GM12878 (cell line): ENCODE measurements at places on chromosomes 12 and 14. TPM values are rescaled to one million over a fixed set of nuclear protein-coding genes. Genes with fewer than 3 reads are reported as not detected.

DNA sequence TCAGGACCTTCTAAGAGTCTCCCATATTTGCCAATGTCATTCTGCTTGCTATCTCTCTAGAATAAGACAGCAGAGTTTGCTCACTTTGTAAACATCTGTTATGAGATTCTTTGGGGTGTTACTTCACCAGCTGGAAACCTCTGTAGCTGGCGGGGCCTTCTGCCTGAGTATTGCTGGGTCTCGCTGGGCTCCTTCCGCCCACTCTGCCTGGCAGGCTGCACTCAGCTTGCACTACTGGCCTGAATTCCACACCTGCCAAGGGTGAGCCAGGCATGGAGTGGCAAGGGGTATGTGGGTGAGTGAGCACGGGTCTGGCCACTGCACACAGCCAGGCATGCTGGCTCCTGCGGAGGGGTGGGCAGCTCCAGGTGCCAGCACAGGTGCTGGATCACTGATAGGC lies 267.3 kb upstream of the PDE3A start:
- DNase-seq, result no peak

DNA sequence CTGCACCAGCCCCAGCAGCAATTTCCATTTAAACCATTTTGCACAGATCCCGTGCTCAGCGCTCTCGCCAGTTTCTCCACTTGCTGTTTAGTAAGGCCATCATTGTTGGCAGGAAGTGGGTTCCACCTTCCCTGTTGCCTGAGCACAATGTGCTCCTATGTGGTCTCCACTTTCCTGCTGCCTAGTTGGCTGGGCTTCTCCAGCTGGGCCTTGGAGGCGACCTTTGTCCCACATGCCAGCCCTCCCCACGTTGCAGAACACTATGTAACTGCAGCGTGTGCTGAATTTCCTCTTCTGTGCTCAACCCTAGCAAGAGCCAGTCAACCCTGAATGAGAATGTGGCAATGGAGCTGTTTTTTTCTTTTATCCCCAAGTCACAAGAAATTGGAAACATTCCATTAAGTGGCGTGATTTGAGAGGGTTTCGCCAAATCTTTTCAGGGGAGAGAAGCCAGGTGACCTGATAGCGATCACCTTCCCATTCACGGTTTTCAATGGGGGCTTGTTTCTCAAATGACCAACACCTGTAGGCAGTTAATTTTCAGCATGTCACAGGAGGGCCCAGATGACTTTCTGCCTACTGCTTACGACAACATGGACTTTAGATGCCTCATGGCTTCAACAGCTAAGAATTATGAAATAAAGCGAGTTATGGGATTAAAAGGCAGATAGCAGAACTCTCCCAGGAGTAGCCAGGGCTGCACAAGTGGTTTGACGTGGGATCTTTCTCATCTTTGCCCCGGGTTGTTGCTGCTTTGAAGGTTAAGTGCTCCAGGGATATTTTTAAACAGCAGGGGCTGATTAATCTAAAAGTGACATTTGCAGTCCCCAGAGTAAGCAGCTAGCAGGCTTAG lies at the start of gene ACACB:
Gene ACACB, plus strand, starts transcription at position 830 of the 853 bp plus-strand sequence. CDS start 22,819 bp downstream, outside the sequence.
- DNase-seq, result no peak

DNA sequence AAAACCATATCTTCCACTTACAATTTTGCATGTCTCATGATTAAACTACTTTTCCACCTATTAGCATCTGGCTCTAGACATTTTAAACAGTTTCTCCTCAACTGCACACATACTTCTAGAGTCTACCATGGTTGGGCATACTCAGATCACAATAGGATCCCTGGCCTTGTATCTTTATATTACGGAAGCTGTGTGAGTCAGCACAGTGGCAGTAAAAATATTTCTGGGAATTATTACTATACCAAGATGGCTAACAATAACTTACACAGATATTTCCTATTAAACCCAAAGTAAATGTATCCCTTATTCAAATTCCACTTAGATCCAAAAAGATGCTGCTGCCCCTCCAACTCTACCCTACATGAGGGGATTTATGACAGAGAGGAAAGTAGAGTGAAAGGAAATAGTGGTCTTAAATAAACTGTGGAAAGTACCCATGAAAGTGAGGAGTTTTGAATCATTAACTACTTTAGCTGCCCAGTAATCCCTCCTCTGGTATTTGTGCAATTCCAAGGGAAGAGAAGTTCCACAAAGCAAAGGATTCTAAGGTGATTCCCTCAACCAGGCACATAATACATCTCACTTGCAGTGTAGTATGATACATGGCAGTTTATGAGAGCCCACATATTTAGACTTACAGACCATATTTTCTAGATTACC lies 14.0 kb upstream of the CPSF6 start:
- DNase-seq, result no peak

DNA sequence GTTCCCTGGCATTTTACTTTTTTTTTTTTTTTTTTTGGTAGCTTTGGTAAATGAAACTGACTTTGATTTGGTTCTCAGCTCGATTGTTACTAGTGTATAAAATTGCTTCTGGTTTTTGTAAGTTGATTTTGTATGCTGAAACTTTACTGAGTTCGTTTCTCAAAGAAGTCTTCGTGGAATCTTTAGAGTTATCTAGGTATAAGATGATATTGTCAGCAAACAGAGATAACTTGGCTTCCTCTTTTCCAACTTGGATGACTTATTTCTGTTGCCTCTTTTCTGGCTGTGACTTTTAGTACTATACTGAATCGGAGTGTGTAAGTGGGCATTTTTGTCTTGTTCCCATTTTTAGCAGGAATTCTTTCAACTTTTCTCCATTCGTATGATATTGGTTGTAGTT lies 28.1 kb downstream of the USP15 start:
- no peak for DNase-seq

DNA sequence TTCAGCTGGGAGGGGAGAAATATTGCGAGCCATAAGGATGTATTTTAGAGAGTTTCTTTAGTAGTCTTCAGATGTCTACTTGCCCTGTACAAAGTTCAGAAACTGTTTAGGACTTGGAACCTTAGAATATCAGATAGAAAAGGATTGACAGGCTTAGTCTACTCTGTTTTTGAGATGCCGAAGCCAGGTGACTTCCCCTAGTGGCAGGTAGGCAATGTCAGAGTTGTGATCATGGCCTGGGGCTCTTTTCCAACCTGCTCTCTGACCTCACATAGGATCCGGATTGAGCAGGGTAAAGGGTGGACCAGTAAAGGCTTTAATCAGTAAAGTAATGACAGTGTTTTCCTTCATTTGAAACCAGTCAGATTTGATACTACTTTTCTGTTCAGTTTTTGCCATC lies 59.6 kb downstream of the PRKCH start:
- DNase-seq, result no peak

DNA sequence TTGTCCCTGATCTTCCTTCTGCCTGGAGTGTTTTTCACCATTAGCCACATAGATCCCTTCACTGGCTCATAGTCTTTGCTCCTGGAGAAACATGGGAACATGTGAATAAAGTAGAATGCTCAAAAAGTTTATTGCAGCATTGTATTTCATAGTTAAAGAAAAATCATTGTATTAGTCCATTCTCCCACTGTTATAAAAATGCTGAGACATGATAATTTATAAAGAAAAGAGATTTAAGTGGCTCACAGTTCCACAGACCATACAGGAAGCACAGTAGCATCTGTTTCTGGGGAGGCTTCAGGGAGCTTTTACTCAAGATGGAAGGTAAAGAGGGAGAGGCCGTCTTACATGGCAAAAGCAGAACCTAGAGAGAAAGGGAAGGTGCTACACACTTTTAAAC lies 238.3 kb upstream of the OR4E1 start:
- DNase-seq, result no peak

DNA sequence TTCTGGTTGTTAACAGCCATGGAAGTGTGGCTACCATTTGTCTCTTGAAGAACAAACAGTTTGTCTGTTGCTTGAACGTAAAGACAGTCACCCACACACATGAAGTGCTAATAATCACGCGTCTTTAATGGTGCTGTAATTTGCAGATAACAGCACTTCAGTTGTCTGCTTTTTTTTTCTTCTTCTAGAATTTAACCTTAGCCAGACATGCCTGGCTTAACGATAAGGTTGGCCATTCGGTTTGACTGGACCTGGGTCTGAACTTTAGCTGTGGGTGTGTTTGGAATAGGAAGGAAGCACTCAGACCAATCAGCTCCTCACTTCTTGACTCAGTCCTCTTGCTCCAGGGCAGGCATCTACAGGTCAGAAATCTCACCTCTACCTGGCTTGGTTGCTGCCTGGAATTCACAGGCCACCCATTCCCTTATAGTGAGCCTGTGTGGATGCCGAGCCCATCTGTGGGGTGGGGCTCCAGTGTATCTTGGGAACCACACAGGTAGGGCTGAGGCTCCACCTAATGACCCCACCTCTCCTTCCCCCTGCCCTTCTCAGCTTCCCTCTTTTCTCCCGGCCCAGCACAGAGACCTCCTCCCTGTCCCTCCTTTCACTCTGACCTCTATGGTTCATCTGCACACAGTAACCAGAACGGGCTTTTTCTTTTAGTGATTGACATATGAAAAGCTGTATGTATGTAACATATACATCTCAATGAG lies 246.4 kb upstream of the PWP1 start:
- DNase-seq, result no peak

DNA sequence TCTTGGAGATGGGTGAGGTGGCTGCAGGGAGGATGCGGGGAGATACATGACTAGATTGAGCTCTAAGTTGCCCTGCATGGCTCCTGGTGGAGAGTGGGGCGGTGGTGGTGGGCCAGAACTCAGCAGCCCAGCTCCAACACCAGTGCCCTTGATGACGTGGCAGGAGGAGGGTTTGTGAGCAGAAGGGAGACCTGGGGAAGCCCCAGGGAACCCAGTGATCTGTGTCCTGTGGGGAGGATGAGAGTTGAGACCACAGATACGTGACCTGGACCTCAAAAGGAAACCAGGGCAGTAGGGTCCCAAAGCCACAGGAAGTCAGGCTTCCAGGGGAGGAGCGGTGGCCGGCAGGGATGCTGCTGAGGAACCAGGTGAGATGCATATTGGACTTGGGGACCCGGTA lies 989.1 kb upstream of the TMEM132C start:
- DNase-seq, result peak; percentile 9

SMCO3 gene
- total RNA-seq, result not detected in 2 replicates

AICDA gene
- total RNA-seq, result 11.5 and 12.7 TPM in 2 replicates

GALNT9 gene
- total RNA-seq, result not detected in 2 replicates

NEUROD4 gene
- total RNA-seq, result not detected in 2 replicates

ESR2 gene
- total RNA-seq, result 1.1 and 1.6 TPM in 2 replicates

B4GALNT3 gene
- 3.1 and 3.8 TPM in 2 replicates for total RNA-seq
